ENCODE measurements at places on chromosomes 1 and 21.

GRCh38 chr1:2555634-2556276, 416 bp upstream of the TNFRSF14 start:
- H3K4me1 ChIP-seq = peaks cover 19% of the 10 kb centered on the region
- peak; percentile 87 for DNase-seq
- no peaks in the 10 kb centered on the region for H3K27me3 ChIP-seq
- H3K36me3 ChIP-seq = no peaks in the 10 kb centered on the region

DNA sequence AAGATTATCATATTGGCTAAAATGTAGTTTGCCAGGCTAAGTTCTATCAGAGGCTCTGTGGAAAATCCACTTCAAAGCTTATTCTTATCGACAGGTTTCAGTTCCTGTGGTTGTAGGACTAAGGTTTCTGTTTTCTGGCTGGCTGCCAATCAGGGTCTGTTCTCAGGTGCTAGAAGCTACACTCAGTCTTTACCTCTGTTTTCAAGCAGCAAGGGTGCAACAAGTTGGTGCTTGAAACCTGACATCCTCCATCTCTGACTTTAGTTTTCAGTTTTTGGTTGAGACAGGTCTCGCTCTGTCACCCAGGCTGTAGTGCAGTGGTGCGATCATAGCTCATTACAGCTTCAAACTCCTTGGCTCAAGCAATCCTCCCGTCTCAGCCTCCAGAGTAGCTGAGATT, 15.3 kb upstream of the TMCO2 start:
- no peak overlapping the region for H3K27ac ChIP-seq
- no peak overlapping the region for H3K4me3 ChIP-seq
- DNase-seq = no peak
- H3K4me1 ChIP-seq = no peaks in the 10 kb centered on the region
- H3K27me3 ChIP-seq = no peaks in the 10 kb centered on the region
- no peaks in the 10 kb centered on the region for H3K36me3 ChIP-seq

- H3K4me1 ChIP-seq = no peaks in the 10 kb centered on the region
- no peaks in the 10 kb centered on the region for H3K27me3 ChIP-seq
- DNase-seq = no peak
- H3K4me3 ChIP-seq = no peak overlapping the region
Observed at GRCh38 chr1:205260948-205261732, 33.4 kb downstream of the TMCC2 start.

DNA sequence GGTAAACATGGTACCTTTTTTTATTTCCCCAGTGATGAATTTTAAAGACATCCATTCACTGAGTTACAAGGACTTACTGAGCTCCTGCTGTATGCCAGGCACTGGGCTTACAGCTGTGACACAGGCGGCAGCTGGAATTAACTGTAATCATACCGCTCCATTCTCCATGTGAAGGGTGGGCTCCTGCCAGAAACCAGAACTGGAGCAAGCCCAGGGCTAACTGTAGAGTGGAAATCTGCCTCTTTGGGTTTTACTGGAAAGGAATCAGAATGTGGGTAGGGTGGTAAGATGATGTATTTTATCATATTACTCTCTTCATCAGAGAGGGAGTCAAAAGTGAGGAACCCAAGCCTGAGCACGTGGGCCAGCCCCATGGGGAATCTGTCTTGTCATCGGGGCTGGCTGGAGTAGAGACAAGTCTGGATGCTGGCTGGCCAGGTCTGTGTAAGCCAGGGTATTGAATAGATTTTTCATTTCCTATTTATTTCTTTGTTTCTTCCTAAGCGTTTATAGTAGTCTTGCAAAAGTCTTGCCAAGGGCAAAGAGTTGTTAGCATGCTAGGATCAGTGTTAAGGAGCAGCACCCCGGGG, 21.5 kb downstream of the FGGY start:
- H3K36me3 ChIP-seq = no peaks in the 10 kb centered on the region
- no peak overlapping the region for H3K4me3 ChIP-seq
- DNase-seq = no peak
- no peaks in the 10 kb centered on the region for H3K4me1 ChIP-seq

GRCh38 chr1:28905921-28906666, 8.3 kb upstream of the EPB41 start:
- no peak overlapping the region for H3K27ac ChIP-seq
- DNase-seq = no peak
- H3K36me3 ChIP-seq = no peaks in the 10 kb centered on the region
- H3K27me3 ChIP-seq = no peaks in the 10 kb centered on the region
- H3K4me1 ChIP-seq = no peaks in the 10 kb centered on the region
- no peak overlapping the region for H3K4me3 ChIP-seq

- H3K36me3 ChIP-seq = no peaks in the 10 kb centered on the region
- H3K4me3 ChIP-seq = no peak overlapping the region
- H3K27me3 ChIP-seq = no peaks in the 10 kb centered on the region
- no peak for DNase-seq
- no peaks in the 10 kb centered on the region for H3K4me1 ChIP-seq
Observed at GRCh38 chr1:110515041-110515440, 3.9 kb downstream of the KCNA10 start.

DNA sequence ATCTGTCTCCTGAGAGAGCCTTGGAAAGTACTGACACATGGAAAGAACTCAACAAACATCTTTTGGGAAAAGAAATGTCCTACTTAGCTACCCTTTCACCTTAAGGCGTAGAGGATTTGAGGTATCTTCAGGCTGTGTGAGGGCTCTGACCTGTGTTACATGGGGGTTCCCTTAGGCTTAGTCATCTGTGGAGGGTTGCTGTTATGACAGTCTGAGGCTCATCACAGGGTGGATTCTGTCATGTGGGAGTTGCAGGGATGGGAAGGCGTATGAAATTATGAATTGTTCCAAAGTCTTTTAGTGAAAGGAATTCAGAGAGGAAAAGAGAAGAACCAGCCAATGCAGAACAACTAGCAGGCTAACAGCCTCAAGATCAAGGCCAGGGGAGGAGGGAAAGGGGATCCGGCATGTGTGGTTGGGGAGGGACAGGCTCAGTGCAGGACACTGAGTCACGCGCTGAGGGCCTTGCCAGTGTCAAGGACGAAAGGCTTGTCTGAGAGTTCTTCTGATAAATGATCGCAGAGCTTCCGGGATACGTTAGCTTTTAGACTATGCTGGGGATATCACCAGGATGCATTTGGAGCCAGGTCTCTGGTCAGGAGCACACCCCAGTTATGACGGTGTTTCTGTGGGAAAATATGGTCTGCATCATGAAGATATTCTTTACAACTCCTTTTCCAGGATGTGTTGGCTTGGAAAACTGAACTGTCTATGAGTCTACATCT, 24.6 kb upstream of the PLA2G2C start:
- H3K4me1 ChIP-seq = peaks cover 17% of the 10 kb centered on the region
- no peaks in the 10 kb centered on the region for H3K36me3 ChIP-seq
- H3K27ac ChIP-seq = peak overlapping the region; percentile 89
- H3K4me3 ChIP-seq = no peak overlapping the region
- no peaks in the 10 kb centered on the region for H3K27me3 ChIP-seq

DNA sequence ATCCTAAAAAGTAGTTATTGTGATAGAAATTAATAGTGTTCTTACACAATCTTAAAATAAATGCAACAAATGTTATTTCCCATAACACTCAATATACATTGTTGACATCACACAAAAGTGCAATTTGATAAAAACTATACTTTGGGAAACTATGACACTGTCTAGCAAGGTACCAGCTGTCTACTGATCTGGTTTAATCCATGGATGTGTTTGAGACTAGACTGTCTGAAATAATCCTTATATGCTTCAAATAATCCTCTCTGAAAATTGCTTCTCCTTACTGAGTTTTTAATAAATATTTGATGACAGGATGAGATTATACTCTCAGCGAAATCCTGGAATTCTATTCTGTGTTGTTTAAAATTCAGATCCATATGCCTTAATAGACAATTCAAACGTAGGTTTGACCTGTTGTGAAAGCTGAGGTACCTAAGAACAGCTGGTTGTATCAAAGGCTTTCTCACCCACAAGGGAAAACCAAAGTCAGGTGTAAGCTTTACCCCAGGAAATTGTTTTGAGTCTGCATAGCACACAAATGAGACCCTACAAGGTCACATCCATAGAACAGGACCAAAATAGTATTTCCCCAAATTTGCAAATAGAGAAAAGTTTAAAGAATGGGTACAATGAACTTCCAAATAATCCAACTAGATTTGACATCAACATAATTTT, 8.8 kb upstream of the GFI1 start:
- no peaks in the 10 kb centered on the region for H3K4me1 ChIP-seq
- H3K36me3 ChIP-seq = no peaks in the 10 kb centered on the region
- DNase-seq = no peak
- H3K27ac ChIP-seq = no peak overlapping the region

DNA sequence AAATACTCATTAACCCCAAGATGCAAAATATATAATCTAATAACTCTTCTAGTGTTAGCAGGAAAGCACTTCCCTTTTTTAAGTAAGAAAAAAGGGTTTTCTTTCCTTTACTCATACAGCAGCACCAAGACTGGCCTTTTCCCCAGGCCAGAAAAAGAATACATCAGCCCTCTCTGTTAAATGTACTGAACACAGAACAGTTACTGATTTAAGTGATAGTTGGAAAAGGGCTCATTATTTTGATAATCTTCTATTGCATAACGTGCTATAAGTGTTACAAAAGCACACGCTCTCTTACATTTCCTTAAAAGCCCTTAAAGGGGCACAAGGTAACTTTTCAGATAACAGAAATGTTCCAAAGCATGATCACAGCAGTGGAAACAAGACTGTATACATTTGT, 142.9 kb downstream of the TIAM1 start:
- no peaks in the 10 kb centered on the region for H3K4me1 ChIP-seq
- no peak overlapping the region for H3K4me3 ChIP-seq
- no peak overlapping the region for H3K27ac ChIP-seq

DNA sequence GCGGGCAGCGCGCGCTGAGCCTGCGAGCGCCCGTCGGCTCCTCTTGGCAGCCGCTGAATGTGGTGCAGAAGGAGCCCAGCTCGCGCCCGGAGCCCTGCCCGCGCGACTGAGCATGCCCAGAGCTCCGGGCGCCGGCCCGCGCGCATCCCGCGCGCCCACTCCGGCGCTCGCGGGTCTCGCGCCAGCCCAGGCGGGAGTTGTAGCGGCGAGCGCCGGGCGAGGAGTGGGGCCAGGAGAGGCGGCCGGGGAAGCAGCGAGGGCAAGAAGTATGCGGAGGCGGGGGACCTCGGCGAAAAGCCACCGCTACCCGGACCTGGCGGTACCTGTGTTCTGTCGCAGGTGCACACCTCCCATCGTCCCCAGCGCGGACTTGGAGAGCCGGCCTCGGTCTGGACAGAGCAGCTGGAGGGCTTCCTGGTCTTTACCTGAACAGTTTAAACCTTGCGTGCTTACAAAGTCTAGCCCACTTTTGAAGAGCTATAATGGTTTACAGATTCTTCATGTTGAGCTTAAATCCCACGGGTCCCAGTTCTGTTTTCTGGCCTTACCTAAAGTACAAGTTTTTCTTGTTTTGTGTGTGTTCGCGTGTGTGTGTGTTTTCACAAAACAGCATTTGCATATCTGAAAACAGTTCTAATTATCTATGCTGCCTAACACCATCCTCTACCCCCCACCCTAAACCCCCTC, at the start of gene DDAH1:
TSS of gene DDAH1 (minus strand) at position 61 of the 687 bp plus-strand sequence. CDS start 114 bp downstream, outside the sequence.
- H3K4me3 ChIP-seq = peak within 1 kb of the TSS; percentile 95
- H3K27me3 ChIP-seq = no peaks in the 10 kb centered on the region
- no peaks in the 10 kb centered on the region for H3K36me3 ChIP-seq
- H3K4me1 ChIP-seq = no peaks in the 10 kb centered on the region
- H3K27ac ChIP-seq = peak within 1 kb of the TSS; percentile 90
- DNase-seq = peak; percentile 50

GRCh38 chr1:154479764-154480421, 22.1 kb upstream of the TDRD10 start:
- no peak overlapping the region for H3K27ac ChIP-seq
- H3K4me1 ChIP-seq = no peaks in the 10 kb centered on the region
- no peaks in the 10 kb centered on the region for H3K27me3 ChIP-seq
- DNase-seq = no peak
- no peaks in the 10 kb centered on the region for H3K36me3 ChIP-seq
- H3K4me3 ChIP-seq = no peak overlapping the region

- H3K27ac ChIP-seq = peak overlapping the region; percentile 23
- H3K4me3 ChIP-seq = no peak overlapping the region
- H3K4me1 ChIP-seq = no peaks in the 10 kb centered on the region
- DNase-seq = peak; percentile 62
- no peaks in the 10 kb centered on the region for H3K36me3 ChIP-seq
Observed at GRCh38 chr1:154335025-154335714, 9.8 kb downstream of the ATP8B2 start.

- no peaks in the 10 kb centered on the region for H3K27me3 ChIP-seq
- DNase-seq = no peak
- H3K36me3 ChIP-seq = no peaks in the 10 kb centered on the region
Observed at GRCh38 chr1:205735218-205735617, 14.8 kb downstream of the NUCKS1 start.
